ENCODE measurements at places on chromosomes 7 and 10.

DNA sequence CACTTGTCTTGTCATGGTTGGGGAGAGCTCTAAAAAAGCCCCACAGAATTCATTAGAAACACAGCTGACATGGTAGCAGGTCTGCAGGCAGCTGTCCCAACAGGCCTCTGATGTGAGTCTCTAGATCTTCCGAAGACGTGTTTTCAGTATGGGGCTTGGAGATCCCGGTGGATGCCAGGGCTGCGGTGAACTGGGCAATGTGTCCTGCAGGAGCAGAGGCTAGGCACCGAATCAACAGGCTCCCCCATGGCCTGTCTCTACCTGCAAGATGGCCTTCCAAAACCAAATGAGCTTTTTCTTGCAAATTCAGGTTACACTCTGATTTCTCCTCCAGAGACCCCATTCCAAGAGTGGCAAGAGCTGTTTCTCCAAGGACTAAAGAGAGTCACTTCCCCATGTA is 2.9 kb downstream of the CPXM2 start:
- DNase-seq, result no peak

DNA sequence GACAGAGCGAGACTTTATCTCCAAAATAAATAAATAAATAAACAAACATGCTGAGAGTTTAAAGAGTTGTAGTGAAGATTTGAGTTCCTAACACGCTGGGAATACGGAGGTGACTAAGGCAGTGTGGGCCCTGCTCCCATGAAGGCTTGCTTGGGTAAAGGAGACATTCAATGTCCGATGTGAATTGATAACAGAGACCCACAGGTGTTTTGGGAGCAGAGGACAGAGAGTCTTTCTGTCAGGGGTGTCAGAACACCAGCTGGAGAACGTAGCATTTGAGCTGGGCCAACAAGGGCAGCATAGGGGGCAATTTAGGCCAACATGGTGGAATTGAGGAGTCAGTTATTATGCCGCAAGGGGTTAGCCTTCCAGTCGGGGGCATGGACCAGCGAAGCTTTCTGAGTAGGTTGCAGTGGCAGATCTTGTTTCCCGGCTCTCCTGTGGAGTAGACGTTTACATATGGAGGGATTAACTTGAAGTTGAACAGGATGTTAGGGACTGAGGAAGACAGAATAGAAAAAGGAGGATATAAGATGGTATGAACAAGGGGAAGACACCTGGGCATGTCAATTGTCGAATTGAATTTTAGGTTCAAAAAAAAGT is 5.6 kb downstream of the PROSER2 start:
- DNase-seq, result no peak

- peak; percentile 89 for DNase-seq
Observed at GRCh38 chr7:135335628-135336139, 102.0 kb downstream of the STRA8 start.

DNA sequence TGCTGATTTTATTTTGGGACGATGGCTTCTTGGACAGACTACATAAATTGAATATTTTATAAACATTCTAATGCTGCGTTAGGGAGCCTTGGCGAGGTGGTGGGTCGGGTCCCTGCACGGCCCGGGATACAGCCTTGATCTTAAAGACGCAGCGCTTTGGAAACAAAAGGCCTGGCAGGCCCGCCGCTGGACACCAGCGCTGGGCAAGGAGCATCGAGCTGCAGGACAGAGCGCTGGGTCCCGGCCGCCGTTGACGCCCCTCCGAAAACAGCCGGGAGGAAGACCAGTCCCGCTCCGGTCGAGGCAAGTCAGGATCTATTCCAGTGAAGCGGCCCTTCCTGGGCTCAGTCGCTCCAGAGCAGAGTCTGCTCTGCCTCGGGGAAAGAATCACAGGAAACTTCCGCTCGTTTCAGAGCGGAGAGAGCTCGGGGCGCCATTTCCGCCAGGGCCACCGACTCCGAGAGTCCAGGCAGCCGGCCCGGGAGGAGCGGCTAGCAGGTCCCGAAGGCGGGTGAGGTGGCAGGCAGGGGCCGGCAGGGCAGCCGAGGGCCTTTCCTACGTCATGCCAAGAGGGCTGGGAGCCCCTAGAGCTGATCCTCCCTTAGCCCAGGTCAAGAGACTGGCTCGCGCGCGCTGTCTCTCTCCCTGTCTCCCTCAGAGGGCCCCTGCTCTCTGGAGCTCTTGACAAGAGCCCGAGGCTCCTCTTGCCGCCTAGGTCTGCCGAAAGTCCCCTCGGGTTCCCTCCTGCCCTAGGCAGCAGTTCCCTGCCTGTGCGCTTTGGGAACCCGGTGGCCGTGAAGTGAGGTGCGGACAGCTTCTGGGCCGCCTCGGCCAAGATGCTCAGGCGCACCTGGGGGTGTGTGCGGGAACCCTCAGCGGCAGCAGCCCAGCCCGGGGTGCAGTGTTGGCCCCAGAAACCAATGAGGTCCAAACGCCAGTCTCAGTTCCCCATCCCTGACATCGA is 1.4 kb upstream of the DRGX start:
- no peak for DNase-seq

GRCh38 chr10:80468002-80468401 is 13.9 kb downstream of the TSPAN14 start:
- DNase-seq, result no peak

GRCh38 chr7:140656548-140657515 is 15.9 kb upstream of the ADCK2 start:
- DNase-seq, result no peak

GRCh38 chr10:72561745-72562166 is 64.1 kb downstream of the MICU1 start:
- no peak for DNase-seq

DNA sequence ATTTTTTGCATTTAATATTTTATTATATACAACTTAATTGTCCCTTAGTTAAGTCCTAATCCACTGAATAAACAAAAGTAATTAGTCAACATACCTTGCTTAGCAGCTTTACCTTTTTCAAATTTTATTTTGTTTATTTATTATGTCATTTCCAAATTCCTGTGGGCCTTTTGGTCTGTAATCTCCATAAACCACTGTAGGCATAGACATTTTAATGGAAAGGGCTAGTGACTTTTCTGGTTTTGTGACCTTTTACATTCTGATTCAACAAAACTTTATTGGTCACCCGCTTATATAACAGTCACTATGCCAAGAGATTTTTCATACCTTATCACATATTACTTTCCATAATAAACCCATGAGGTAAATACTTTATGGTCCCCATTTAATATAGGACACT is 181.3 kb upstream of the PRPS1L1 start:
- DNase-seq, result no peak

DNA sequence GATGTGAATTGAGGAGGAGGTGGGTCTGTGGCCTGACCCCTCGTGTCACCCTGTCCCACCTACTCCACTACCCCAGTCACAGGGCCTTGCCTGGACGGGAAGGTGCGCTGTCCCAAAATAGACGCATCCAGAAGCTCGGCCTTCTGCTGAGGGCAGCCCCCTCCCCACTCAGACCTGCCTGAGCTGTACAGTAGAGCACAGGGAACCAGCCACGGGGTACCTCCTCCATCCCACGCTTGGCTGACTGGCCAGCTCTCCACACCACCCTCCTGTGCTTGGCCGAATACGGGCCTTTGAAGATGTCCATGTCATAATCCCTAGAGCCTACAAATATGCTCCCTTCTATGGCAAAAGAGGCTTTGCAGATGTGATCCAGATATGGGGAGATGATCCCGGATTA is 88.3 kb downstream of the CHST15 start:
- no peak for DNase-seq

DNA sequence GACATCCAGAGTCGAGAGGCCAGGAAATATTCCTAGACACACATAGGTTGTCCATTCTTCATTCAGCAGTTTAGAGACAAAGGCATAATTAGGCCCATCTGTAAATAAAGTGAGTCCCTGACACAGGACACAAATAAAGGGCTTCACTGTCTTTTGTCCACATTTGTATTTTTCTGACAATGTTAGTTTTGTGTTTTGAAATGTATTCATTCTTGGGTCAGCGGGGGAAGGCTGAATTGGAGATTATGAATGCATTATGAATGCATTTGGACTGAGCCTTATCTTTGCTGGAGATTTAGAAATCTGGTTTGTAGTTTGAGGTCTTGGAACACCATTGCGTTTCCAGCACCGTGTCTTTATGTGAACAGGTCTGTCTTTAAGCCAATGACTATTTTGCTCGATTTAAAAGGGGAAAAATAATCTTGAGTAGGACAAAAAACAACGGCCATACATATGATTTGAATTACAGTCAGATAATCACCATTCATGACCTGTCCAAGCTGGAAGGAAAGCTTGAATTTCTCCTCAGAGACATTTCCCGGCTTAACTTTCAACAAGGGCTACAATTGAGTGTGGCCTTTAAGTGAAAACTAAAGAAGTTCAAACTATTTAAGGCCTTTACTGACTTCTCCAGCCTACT is 334.8 kb downstream of the WDR11 start:
- no peak for DNase-seq

GRCh38 chr10:6055929-6056328 is 6.2 kb downstream of the IL2RA start:
- no peak for DNase-seq

DNA sequence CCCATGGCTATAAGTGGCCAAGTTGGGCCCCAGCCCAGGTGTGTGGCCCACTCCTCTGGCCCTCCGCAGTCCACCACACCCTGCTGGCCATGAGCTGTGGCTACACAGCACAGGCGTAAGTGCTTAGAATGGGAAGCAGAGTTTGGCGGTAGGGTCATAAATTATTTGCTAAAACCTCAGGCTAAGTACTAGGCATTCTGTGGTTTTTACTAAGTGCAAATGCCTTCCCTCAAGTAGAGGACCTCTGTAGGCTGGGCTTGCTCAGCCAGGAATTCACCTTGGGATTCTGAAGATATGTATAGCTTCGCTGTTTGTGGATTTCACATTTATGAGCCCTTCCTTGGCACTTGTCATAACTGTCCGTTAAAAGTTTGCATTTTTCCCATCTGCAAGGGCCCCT is 44.8 kb upstream of the LOXL4 start:
- no peak for DNase-seq

DNA sequence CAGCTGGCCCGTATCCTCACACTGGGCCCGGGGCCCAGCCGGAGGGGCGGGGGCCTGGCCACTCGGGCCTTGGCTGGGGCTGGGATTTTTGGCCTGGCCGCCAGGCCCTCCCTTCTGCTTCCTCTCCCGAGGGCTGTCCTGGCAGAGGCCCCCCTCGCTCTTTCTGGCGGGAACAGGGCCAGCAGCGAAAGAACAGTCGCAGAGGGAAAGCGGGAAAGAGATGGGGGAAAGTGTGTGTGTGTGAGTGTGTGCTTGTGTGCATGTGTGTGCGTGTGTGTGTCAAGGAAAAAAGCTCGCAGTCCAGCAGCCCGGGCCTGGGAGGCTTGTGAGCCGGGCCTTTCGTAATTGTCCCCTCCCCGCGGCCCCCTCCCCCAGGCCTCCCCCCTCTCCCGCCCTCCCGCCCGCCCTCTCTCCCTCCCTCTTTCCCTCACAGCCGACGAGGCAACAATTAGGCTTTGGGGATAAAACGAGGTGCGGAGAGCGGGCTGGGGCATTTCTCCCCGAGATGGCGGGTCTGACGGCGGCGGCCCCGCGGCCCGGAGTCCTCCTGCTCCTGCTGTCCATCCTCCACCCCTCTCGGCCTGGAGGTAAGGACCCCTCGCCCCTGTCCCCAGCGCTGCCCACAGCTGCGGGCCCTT is at the start of gene ELN:
Gene ELN, plus strand, starts transcription at position 491 of the 638 bp plus-strand sequence. Its CDS starts 15 bp downstream, at position 506.
- DNase-seq, result no peak

DNA sequence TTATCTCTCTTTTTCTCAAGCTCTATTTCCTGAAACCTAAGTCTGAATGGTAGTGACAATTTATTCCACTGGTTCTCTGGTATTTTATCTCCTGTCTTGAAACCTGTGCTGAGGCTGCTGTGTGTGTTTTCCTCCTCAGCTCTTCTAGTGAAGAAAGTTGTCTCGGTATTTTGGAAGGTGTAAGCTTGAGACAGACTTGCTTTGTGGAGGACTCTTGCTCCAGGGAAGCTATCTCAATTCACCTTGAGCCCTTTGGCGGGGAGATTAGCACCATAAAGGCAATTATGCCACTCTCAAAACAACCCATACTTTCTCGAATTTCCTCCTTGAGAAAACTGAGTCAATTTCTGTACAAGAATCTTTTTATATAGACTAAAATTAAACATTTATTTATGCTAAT is 141.6 kb downstream of the THSD7A start:
- DNase-seq, result no peak

DNA sequence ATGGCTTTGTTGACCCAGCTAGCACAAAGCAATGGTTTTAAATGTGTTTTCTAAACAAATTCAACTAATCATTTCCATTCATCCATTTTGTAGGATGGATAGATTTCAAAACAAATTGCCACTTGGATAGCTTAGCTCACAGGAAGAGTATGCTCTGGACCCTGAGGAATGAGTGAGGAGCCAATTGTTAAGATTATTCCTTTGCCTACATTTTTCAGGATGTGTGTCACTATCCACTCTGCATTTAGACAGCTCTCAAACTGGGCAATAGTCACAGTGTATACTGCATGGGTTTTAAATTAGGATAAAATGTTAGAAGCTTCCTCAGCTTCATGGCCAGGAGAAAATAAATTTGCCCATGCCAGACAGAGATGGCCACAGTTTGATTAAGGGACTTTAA is 605.6 kb upstream of the TEX47 start:
- no peak for DNase-seq

- no peak for DNase-seq
Observed at GRCh38 chr7:116101704-116102103, 71.1 kb upstream of the TFEC start.

DNA sequence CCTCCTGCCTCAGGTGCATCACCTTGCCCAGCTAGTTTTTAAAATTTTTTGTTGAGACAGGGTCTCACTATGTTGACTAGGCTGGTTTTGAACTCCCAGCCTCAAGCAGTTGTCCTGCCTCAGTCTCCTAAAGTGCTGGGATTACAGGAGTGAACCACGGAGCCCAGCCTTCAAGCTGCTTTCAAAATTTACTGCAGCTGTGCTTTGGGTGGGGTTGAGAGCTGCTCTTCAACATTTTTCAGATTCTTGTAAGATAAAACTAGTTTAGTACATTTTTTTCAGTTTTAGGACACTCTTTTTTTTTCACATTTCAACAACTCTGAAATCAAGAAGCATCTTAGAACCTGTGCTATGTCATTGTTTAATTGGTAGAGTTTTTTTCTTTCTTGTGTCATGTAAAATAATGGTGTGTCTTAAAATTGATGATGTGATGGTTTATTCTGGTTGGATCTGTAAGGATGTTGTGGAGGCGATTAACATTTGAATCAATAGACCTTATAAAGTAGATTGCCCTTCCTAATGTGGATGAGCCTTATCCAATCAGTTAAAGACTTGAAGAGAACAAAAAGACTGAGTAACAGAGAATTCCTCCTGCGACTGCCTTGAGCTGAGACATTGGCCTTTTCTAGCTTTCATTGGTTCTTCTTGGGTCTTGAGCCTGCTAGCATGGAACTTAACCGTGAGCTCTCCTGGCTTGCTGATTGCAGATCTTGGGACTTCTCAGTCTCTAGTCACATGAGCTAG is 13.5 kb downstream of the PLEKHA8 start:
- DNase-seq, result no peak

GRCh38 chr10:43796781-43797180 is 148.1 kb upstream of the ZNF32 start:
- no peak for DNase-seq

GRCh38 chr7:21912305-21912704 is 33.4 kb downstream of the CDCA7L start:
- DNase-seq, result no peak

Data from NCI-H2107 (cell line).